Activated CD8-positive, alpha-beta T cell treated with anti-CD3 and anti-CD28 coated beads for 36 hours (primary cell): ENCODE measurements at places on chromosomes 12 and 14.

- DNase-seq: no peak
These were observed 7.1 kb downstream of the KRT75 start for GRCh38 chr12:52427083-52427482.

- DNase-seq: no peak
These were observed 124.2 kb downstream of the NPAS3 start for GRCh38 chr14:33062881-33063280.

DNA sequence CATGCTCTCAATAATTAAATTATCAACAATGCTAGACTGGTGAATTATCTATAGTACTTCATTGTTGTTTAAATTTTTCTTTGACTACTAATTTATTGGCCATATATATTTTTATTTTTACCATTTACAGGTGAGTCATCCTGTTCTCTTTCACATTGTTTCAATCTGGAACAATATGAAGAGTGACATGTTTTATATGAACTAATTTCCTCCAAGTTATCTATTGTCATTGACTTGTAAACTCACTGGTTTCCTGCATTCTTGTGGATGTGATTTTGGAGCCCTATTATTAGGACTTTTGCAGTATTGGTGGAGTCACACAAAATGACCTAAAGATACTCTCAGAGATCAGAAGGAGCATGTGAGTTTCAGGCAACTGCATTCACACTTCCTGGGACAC, 297.7 kb downstream of the AEBP2 start:
- DNase-seq: no peak

- peak; percentile 11 for DNase-seq
These were observed 26.1 kb upstream of the DIO3 start for GRCh38 chr14:101535232-101535631.

- peak; percentile 79 for DNase-seq
These were observed at the start of gene SFSWAP for GRCh38 chr12:131710464-131711457. Gene SFSWAP, plus strand, starts transcription at chr12:131711090. Its CDS starts 140 bp downstream, at chr12:131711230.

- no peak for DNase-seq
These were observed 6.4 kb upstream of the SLC25A3 start for GRCh38 chr12:98587084-98587483.

DNA sequence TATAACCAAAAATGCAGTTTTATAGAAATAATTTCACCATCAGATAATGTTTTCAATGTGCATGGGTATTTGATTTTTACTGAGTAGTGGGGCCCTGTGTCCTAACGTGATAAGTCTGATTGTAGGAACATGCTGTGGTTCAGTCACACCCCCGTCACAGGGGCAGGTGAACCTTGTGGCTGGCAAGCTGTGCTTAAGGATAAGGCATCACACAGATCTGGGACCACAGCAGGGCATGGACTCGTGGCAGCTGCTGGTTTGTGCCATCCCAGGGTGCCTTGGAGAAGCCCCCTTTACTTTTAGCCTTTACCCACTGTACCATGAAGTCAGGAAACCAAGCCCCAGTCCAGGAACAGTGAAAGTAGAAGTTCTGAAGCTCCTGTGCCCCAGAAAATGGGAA, 16.7 kb downstream of the CCNK start:
- DNase-seq: no peak

- no peak for DNase-seq
These were observed 39.1 kb downstream of the TSPAN11 start for GRCh38 chr12:30965613-30965985.

- no peak for DNase-seq
These were observed 9.8 kb upstream of the NFKBIA start for GRCh38 chr14:35414365-35414764.

DNA sequence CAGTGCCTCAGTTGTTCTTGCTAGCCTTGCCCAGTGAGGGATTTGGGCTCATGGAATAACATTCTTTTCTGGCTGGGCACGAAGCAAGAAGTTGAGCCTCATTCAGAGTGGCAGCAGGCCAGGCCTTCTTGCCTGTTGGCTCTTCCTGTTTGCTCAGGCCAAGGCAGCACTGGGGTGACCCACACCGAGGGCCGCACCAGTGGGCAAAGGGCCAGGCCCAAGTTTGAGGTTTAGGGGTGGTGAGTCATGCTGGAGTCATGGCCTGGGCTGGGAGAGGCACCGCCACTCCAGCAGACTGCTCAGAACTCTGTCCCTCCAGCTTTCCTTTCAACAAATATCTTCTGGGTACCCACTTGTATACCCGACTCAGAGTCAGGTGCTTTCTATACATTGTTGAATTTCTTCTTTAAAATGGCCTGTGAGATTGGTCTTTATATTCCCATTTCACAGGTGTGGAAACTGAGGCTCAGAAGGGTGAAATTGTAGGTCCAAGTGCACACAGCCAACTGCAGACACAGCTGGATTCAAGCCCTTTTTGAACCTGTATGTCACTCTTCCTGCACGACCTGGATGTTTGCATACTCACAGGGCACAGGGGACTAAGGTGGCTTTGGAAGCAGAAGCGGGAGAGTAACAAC, 279.4 kb downstream of the FOXN3 start:
- DNase-seq: no peak

DNA sequence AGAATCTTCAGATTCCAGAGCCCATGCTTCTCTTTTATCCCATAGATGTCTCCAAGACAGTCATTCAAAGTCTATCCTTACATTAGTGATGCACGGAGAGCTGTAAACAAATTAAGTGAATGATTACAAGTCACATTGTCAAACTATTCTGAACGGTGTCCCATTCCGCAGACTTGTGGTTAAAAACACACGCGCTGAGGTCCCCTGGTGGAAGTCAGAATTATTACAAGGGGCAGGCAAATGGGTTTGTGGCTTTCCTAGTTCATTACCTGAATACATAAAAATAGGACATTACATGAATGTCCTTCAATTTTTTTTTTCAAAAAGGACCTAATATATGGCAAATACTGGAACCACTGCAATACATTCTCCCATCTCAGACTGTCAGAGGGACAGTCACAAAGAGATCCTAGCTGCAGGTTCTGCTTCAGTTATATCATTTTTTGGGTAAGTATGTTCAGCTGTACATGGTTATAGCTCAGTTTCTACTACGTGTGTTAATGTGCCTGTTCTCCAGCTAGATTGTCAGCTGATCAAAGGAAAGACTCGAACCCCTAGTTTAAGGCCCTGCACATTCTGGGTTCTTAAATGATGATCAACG, 53.1 kb upstream of the STON2 start:
- DNase-seq: peak; percentile 65

DNA sequence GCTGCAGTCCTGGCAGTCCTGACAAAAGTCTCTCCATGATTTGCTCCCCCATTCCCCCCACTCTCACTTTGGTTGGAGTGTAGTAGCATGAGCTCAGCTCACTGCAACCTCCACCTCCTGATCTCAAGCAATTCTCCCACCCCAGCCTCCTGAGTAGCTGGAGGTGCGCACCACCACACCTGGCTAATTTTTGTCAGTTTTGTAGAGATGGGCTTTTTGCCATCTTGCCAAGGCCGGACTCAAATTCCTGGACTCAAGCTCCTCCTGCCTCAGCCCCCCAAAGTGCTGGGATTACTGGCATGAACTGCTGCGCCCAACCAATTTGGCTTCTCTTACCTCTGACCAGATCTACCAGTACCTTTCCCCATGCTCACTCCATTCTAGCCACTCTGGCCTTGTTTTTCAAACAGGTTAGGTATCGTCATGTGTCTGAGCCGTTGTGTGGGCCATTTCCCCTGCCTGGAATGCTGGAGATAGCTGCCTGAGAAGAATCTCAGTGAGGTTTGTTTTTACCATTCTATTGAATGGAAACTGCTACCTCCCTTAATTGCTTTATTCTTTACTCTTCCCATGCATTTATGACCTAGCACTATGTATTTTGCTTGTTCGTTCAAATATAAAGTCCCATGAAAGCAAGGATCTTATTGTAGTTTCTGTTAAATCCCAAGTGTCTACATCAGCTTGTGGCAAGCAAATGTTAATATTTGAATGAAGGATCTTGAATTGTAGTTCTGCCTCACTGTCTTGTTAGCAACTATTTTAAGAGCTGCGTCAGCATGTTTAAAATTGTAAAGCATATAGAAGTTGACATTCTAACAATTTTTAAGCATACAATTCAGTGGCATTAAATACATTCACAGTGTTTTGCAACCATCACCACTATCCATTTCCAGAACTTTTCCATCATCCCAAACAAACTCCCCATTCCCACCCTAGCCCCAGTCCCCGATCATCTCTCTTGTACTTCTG, 39.7 kb downstream of the CPSF6 start:
- DNase-seq: no peak

DNA sequence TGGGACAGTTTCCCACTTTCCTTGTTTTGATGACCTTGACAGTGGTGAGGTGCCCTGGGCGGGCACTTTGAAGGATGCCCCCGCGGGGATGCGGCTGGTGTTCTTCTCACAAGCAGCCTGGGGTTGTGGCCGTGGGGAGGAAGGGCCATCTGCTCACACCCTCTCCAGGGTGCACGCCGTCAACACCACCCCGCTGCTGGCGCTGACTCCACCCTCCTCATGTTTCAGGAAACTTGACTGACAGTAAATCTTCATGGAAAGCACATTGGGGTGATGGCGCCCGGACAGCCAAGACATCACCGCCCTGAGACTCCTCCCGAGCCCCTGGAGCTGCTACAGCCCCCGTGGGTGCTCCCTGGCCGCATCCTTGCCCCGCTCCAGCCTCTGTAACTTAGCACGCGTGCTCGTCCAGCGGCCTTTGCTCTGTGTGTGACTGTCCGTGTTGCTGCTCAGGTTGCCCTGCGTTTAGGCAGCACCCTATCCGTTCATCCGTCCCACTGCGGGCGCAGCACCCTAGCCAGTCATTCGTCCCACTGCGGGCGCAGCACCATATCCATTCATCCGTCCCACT, 150.2 kb upstream of the C14orf180 start:
- no peak for DNase-seq

GRCh38 chr12:76621582-76622024, 62.0 kb upstream of the OSBPL8 start:
- peak; percentile 83 for DNase-seq

- no peak for DNase-seq
These were observed 1.1 kb downstream of the CCDC85C start for GRCh38 chr14:99602788-99603415.

- DNase-seq: no peak
These were observed 20.8 kb downstream of the TRAFD1 start for GRCh38 chr12:112146123-112146522.

GRCh38 chr12:24921251-24922038, 27.5 kb downstream of the BCAT1 start:
- DNase-seq: no peak

DNA sequence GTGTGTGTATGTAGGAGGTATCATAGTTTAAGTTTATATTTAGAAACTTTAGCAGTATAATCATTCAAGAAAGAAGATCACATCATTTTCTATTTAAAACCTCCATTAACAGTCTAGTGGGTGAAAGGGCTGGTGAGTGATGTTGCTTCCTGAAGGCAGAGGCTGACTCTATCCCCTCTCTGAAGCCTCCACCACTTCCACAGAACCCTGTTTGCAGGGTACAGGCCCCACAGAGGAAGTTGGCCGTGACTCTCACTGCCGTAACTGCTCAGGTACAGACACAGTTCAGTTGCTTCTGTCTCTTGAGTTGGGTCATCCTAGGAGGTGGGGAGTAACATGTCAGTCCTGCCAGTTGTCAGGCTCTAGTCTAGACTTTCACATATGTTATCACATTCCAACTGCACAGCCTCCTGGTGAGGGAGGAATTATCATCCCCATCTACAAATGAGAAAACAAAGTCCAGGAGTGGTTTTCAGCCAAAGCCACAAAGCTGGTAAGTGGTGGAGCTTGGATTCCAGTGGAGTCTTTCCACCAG, 31.5 kb downstream of the CFL2 start:
- DNase-seq: peak; percentile 36

DNA sequence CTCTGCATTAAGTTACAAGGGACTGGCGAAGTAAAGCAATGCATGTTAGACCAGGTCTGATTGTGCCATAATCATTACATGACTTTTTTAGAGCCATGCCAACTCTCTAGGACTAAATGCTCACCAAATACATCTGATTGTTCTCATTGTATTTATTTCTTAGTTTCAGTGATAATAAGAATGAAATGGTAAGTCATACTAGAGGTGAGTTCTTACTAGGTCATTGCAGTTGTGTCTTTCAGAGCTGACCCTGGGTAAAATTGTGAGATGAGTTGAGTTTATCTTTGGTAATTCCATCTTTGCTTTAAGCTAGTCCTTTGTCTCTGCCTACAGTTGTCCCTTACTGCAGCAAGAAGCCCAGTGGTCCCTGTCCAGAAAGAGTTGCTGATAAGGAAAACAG, 73.2 kb downstream of the PRKCH start:
- no peak for DNase-seq

- DNase-seq: no peak
These were observed 1117.5 kb downstream of the AACS start for GRCh38 chr12:126182619-126183236.

GRCh38 chr12:107243341-107243740, 150.0 kb upstream of the CRY1 start:
- no peak for DNase-seq

DNA sequence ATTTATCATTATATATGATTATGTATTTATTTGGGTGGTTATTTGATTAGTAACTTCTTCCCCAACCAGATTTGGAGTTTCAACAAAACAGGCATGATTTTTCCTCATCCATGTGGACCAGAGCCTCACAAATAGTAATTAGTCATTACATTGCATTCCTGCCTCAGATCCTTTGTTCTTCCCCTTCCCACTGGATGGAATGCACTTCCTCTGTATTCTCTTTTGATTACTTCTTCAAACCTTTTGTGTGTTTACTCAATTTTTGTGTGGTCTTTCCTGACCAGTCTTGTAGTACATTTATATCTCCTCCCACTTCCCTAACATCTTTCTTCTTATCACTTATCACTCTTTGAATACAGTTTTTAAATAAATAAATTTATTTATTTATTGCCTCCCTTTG, 15.5 kb downstream of the SYT1 start:
- DNase-seq: no peak

- DNase-seq: peak; percentile 38
These were observed 3.1 kb upstream of the IGF1 start for GRCh38 chr12:102483466-102483865.

DNA sequence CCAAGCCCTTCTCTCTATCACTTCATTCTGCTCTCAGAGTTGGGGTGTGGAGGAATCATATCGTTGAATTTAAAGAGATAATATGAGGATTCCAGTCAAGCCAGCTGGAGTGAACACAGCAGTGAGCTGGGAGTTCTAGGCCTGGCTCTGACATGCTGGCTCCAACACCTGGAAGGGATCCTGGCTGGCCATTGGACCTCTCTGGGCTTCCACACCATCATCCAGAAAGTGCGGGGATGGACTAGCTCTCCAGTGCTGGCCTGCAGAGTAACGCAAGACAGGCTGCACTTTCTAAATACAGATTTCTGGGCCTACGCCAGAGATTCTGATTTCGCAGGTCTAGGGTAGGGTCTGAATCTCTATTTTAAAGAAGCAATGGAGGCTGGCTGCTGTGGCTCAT, 34.8 kb upstream of the HDAC7 start:
- no peak for DNase-seq

GRCh38 chr12:11879306-11879705, 191.4 kb upstream of the BCL2L14 start:
- DNase-seq: no peak

GRCh38 chr12:112032292-112032691, 19.1 kb downstream of the ERP29 start:
- DNase-seq: no peak

DNA sequence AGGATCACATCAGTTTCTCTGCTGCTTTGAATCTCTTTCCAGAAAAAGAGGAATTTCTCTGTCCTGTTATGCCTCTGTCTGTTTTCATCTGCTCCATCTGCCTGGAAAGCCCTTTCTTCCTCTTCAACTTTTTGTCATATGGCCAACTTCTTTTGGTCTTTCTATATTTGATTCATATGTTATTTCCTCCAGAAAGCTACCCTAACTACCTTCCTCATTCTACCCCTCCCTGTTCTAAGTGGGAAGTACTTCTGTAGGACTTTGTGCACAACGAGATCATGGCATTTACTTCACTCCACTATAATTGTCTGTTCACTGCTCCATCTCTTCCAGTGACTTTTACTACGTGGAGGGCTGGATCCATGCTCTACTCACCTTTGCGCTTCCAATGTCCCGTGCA, 5.9 kb downstream of the CLEC4D start:
- no peak for DNase-seq
